ENCODE measurements at places on chromosomes 2 and 18.

DNA sequence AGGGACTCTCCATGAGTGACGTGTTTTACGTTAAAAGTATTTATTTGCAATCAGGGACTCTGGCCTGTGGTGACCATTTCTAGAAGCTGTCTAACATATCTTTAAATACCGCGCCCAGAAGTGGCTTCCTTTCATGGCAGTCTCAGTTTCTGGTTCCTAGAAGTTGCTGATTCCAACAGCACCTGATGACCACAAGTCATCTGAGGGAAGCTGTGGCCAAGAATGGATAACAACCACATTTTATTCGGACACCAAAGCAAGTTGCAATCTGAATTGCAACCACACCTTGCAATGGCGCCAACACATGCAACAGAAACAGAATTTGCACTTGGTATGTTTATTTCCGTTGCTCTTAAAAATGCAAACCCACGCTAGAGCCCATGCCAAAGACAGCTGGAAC is 33.1 kb downstream of the MEX3C start:
- DNase-seq = no peak

GRCh38 chr2:189576396-189576795 is 4.2 kb downstream of the SLC40A1 start:
- DNase-seq = no peak

- no peak for DNase-seq
Observed at GRCh38 chr18:75167759-75168618, 41.0 kb downstream of the PTGR3 start.

GRCh38 chr18:70431203-70431624 is 142.4 kb downstream of the SOCS6 start:
- DNase-seq = no peak

DNA sequence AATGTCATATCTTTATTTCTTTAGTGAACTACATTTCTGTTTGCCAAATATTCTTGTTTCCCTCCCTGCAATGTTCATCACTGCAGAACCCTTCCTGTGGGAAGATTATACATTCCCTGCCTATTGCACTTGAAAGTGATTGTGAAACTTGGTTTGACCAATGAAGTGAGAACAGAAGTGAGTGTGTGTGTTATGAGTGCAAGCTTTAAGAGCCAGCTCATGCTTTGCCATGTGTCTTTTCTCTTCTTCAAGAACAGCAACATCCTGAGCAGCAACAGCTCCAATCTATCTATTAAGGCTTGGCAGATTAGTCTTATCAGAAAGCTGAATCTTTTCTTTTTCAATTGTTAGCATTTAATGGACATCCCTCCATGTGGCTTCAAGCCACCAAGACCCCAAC is 42.0 kb upstream of the UBE2E3 start:
- DNase-seq = no peak

- DNase-seq = no peak
Observed at GRCh38 chr2:11480406-11480805, 14.4 kb upstream of the E2F6 start.

GRCh38 chr2:229083606-229084340 is 187.3 kb downstream of the PID1 start:
- DNase-seq = no peak

Measured in GM23338 (cell line).